OCI-LY7 (cell line): ENCODE measurements at places on chromosomes 16 and 17. TPM values are rescaled to one million over a fixed set of nuclear protein-coding genes. Genes with fewer than 3 reads are reported as not detected.
A peak's percentile ranks its signal among the peaks of the same experiment; 100 is the strongest.

- DNase-seq = no peak
Observed at GRCh38 chr17:82238472-82239201, 9.8 kb downstream of the SLC16A3 start.

GRCh38 chr16:85524630-85525419 is 88.3 kb upstream of the GSE1 start:
- DNase-seq = peak; percentile 48

DNA sequence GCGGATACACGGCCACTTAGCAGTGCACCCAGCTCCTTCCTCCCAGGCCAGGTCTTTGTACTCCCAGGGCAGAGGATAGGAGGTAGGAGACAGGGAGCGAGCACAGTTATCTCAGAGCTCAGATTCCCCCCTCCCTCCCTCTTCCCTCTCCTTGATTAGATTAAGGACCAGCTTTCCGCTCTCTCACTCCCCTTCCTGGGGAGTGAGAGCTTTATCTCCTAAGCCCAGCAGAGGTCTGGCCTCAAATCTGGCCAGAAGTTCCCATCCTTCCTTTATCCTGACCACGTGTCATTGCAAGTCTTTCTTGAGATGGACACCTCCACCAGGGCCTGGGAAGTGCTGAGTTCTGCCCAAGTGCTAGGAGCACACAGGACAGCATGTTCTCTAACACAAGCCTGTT is 5.1 kb downstream of the ARL4D start:
- no peak for DNase-seq

DNA sequence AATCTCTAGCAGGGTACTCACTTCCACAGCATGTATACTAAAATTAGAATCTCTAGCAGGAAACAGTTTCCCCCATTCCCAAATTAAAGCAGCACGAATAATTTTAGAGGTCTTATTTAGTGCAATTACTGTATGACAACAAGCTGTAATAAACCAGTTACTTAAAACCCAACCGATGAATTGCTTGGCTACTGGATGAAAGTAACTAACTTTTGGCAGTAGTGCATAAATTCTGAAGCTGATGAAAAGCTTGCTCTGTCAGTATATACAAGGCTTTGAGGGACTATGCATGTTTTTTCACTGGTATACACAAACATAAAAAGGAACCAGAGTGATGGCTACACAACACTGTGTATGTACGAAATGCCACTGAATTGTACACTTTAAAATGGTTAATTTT is 89.4 kb downstream of the CFDP1 start:
- DNase-seq = no peak

DNA sequence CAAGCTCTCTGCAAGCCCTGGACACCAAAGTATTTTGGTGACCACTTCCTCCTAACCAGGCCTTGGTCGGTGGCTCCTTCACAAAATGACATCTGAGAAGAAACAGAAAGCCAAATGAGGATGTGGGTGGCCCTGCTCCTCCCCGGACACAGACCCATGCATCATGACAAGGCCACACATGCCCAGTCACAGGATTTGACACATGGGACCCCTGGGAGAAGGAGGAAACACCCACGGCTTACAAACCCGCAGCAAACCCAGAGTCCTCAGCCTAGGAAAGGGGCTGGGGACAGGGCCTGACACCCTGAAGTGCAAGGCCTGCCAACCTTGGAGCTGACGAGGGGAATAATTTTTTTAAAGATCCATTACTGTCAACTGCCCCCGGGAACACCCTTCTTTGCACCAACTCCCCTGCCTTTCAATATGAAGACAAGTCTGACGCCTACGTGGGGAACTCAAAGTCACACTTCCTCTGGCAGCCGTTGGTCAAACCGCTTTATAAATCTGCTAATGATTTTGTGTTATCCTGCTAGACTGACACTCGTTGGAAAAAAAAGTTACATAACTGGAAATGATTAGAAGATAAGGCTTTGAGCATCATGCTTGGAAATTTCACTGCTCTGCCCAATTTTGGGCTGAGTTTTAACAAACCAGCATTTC is 41.3 kb downstream of the GAS7 start:
- no peak for DNase-seq

GRCh38 chr16:58541711-58542110 is 26.4 kb downstream of the SETD6 start:
- DNase-seq = no peak

DNA sequence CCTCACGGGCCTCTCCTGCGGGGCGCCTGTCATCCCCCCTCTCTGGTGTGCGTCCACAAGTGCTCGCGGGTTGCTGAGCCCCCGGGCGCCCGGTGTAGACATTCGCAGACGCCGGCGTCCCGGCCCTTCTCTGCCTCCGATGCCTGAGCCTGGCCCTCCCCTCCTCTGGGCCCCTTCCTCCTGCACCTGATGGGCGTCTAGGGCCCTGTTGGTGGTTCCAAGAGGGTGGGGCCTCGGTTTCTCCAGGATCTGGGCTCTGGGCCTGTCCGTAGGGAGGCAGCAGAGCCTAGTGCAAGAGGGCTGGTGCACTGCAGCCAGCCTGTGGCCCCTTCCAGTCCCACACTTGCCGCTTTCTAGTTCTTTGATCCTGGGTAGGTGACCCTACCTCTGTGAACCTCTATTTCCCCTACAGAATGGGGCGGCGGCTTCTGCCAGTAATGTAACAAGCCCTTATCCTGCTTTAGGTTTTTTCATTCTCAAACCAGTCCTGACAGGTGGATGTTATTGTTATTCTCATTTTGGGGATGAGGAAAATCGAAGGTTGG is 623 bp downstream of the E4F1 start:
- peak; percentile 57 for DNase-seq

DNA sequence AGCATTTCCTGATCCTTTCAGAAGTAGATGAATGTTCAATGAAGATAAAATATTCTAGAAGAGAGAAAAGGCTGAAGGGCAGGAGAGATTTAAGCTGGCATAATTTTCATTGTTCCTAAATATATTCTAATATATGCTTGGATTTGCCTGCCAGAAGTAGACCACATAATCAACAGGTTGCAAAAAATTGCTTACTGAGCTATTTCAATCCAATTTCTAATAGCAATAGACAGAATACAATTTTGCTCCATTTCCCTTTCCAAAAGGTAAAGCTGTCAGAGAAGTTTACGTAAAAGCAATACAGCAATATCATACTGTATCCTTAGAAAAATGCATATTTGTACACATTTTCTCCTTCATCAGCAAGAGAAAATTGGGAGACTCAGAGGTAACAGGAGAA is 237.3 kb downstream of the PMP22 start:
- no peak for DNase-seq

DNA sequence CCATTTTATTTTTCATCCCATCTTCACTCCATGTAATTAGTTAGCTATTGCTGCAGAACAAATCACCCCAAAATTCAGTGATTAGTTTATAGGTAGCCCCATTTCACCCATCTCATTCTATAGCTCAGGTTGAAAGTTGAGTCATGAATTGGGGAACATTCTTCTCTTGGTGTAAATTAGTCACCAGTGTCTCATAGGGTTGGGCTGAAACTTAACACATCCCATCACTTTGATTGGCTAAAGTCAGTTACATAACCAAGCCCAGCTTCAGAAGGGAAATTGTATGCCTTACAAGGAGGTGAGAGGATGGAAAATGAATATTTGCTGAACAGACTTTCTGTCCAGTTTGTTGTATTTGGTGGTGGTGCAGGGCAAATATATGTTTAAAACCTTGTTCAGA is 477.5 kb downstream of the WWOX start:
- DNase-seq = no peak

- DNase-seq = no peak
Observed at GRCh38 chr16:48556243-48556912, 53.6 kb downstream of the N4BP1 start.

- no peak for DNase-seq
Observed at GRCh38 chr17:15350777-15351477, 9.5 kb upstream of the TEKT3 start.

DNA sequence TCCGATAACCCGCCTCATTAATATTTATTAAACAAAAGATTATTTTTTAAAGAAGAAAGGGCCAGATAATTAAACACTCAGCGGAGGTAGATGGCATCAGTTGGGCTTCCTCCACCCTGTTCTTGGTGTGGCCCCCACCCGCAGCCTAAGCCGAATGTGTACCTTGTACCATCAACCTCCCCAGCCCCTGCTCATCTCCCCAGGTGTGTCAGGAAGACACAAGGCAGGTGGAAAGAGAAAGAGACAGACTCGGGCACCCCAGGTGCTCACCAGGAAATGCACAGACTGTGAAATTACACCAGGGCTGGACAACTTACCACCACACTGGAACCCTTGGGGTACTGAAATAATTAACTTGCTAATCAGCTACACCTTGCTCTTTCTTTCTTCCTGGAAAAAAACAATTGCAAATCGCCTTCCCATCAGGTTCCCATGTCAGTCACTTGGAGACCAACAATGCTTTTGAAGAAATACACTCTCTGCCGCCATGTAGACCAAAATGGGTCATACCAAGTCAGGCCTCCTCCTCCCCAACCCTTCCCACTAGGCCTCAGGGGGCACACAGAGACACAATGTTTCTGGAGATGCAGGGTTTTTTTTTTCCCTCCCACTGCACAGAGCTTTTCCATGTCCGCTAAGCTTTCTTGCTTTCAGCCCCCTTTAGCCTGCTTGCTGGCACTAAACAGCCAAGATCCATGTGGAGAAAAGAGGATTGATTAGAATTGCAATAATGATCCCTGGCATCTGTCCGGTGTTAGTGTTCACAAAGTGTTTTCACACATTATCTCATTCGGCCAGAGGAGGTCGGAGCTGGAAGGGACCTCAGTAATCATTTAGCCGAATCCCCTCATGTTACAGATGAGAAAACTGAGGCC is 8.6 kb upstream of the LHX1 start:
- DNase-seq = peak; percentile 16

DNA sequence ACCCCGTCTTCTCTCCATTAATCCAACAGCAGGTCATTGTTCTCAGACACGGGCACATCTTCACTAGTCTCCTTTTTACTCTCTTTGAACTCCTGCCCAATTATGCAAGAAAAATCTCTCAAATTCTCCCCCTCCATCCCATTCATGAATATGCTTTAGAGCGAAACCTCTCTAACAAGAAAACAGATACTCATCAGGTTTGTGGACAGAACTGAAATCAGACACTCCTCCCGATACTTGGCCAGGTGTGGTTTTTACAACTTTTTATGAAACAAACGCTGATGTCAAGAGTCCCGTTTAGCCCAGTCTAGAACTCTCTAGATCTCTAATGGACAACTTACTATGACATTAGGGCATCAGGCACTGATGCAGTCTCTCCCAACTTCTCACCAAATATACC is 40.9 kb downstream of the PIK3R5 start:
- no peak for DNase-seq

GRCh38 chr16:77723108-77723514 is 797 bp downstream of the NUDT7 start:
- peak; percentile 43 for DNase-seq

SYNGR3 gene
- 10.3 and 12.0 TPM in 2 replicates for total RNA-seq

NOXO1 gene
- total RNA-seq = 0.30 and 0.59 TPM in 2 replicates

NLRC5 gene
- 305 and 310 TPM in 2 replicates for total RNA-seq

NPIPB6 gene
- 12.1 and 16.1 TPM in 2 replicates for total RNA-seq

FGF11 gene
- 9.9 and 11.0 TPM in 2 replicates for total RNA-seq

KRT40 gene
- not detected in 2 replicates for total RNA-seq

SYNRG gene
- total RNA-seq = 132 and 146 TPM in 2 replicates
